ENCODE measurements at places on chromosomes 1 and 21. TPM values are rescaled to one million over a fixed set of nuclear protein-coding genes. Genes with fewer than 3 reads are reported as not detected.

BSND gene
- not detected for total RNA-seq

FMN2 gene
- total RNA-seq, result not detected

SPATA1 gene
- 0.25 TPM for total RNA-seq

GNG4 gene
- not detected for total RNA-seq

SIM2 gene
- 0.10 TPM for total RNA-seq

CALML6 gene
- not detected for total RNA-seq

TEDDM1 gene
- not detected for total RNA-seq

SPATA45 gene
- total RNA-seq, result not detected

PTCH2 gene
- 0.13 TPM for total RNA-seq

ZBTB7B gene
- 15.7 TPM for total RNA-seq
